ENCODE measurements at places on chromosomes 7 and 10.

GRCh38 chr10:70090951-70091350 lies 38.3 kb downstream of the MACROH2A2 start:
- DNase-seq = no peak

GRCh38 chr7:105098863-105099515 lies 85.0 kb downstream of the KMT2E start:
- no peak for DNase-seq

- DNase-seq = no peak
Observed at GRCh38 chr10:132715776-132716680, 69.9 kb downstream of the NKX6-2 start.

- DNase-seq = no peak
Observed at GRCh38 chr7:14321947-14322346, 332.5 kb upstream of the ETV1 start.

- DNase-seq = no peak
Observed at GRCh38 chr7:118286131-118286530, 61.6 kb downstream of the ANKRD7 start.

GRCh38 chr10:71371750-71372166 lies 25.0 kb upstream of the CDH23 start:
- DNase-seq = no peak

- no peak for DNase-seq
Observed at GRCh38 chr10:115981081-115981480, 291.9 kb downstream of the GFRA1 start.

DNA sequence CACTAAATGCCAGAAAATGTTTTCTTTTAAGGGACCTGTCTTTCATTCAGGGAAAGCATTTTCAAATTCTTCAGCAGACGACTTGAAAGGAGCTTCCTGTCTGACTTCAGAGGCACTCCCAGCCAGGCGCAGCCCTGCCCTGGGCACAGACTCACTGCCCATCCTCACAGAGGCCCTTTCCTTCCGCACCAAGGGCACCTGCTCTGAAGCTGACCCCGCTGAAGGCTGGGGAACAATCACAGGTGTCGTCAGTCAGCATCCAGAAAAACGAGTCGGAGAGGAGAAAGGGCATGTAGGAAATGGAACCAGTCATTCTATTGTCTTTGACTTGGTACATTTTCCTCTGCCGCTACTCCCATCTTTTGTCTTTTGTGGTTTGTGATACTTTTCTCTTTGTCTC lies 125.3 kb upstream of the PARD3 start:
- DNase-seq = no peak

DNA sequence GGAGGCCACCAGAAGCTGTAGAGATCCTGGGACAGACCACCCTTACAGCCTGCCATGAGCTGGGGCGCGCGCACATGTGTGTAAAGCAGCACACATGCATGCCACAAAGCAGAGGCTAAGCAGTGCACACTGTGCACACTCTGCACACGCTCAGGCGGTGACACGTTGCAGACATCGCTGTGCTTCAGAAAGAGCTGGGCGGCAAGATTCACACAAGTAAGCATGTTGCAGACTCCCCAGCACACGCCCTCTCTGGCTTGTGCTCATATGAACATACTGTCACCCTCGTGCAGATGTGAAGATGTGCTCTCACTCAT lies 478.9 kb downstream of the DNAJB6 start:
- no peak for DNase-seq

- no peak for DNase-seq
Observed at GRCh38 chr7:41311301-41311700, 391.6 kb downstream of the INHBA start.

DNA sequence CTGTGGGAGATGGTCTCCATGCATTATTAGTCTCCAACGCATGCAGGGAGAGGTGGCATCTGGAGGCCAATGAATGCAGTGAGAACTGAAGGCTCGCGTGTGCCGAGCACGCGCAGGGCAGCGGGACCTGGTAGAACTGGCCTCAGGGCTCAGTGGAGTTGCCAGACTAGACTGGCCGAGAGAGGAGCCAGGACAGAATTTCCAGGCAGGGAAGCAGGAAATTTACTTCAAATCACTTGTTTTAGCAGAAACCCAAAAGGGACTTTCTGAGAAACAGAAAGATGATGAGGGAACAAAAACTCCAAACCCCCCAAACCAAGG lies 311.0 kb upstream of the IMMP2L start:
- no peak for DNase-seq

DNA sequence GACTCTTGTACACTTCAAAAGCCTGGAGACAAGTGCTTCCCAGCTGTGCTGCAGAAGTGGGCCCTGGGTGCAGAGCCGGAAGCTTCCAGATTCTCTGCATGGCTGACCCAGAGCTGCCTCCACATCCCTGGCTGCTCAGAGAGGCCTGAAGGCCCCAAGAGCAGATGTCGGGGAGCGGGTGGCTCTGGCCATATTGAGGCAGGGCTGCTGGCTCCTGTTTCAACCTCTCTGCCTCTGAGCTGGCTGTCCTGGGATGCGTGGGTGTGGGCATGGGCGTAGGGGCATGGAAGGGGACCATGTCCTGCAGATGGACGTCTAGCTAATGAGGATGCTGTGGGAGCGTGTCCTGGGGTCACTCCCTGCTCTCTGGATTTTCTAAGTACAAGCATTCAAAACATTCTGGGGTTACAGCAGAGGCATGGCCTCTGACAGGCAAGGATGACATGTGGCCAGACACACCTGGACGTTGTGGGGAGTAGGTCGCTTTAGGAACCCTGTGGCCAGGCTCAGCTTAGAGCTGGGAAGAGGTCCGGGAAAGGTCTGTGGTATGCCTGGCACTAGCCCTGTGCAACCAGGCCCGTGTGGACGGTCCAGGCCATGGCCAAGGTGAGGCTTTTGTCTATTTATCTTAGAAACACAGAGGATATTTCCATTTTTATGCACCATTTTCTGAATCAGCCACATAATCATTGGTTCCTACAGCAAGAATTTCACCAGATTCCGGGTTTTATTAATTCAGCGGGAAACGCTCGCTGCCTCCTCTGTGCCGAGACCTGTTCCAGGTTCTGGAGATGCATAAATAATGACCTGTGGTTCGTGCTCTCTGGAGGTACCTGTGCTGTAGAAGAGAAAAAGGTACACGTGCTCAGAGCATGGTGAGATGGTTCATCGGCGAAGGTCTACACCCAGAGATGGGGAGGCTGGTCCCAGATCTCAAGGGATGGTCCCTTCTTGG lies 361.1 kb downstream of the GLRX3 start:
- DNase-seq = no peak

GRCh38 chr10:107379601-107380000 lies 215.1 kb upstream of the SORCS1 start:
- no peak for DNase-seq

- DNase-seq = no peak
Observed at GRCh38 chr7:311796-312195, 21.8 kb downstream of the FOXL3 start.

DNA sequence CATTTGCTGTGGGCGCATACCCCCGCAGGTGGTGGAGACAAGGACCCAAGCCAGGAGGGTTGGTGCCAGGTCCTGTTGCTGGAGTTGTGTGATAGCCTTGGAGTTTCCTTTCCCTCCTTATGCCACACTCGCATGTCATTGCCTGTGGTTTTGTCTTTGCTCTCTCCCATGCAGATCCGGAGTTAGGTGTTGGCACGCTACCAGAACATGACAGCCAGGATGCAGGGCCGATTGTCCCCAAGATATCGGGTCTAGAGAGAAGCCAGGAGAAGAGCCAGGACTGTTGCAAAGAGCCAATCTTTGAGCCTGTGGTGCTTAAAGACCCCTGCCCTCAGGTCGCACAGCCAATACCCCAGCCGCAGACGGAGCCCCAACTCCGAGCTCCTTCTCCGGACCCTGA lies 369.2 kb upstream of the GALNT17 start:
- DNase-seq = no peak

DNA sequence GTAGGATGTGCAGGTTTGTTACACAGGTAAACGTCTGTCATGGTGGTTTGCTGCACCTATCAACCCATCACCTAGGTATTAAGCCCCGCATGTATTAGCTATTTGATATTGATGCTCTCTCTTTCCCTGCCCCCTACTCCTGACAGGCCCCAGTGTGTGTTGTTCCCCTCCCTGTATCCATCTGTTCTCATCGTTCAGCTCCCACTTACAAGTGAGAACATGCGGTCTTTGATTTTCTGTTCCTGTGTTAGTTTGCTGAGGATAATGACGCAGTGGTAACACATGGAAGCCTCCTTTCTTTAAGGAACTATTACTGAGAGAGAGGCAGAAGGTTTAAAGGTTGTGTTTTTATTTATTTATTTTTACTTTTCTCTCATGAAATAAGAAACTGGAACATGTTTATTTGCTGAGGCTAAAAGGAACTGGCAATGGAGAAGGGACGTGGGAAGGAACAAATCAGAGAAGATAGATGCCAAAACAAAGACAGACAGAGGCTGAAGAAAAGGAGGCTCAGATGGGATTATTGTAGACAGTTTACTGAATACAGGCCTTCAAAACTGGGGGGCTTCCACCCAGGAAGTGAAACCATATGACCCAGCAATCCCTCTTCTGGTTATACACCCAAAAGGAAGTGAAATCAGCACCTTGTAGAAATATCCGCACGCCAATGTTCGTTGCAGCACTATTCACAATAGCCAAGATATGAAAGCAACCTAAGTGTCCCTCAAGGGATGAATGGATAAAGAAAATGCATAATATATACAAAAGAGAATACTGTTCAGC lies 556.3 kb downstream of the GRM8 start:
- no peak for DNase-seq

DNA sequence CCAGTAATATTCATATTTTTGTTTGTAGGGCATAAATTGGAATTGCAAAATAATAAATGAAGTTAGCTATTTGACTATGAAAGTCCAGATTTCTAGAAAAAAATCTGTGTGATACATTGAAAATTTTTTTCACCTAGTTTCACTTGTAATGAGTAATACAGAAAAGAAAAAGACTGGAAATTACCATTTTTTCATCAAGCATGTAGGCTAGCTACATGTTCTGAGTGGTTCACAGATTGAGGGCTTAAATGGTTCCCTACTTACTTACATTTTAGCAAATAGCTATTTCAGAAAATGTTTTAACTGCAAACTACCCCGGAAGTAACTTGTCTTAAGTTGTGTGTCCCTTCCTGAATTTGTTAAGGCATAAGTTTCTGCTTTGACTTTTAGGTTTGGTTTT lies 396.0 kb downstream of the PHF14 start:
- DNase-seq = no peak

DNA sequence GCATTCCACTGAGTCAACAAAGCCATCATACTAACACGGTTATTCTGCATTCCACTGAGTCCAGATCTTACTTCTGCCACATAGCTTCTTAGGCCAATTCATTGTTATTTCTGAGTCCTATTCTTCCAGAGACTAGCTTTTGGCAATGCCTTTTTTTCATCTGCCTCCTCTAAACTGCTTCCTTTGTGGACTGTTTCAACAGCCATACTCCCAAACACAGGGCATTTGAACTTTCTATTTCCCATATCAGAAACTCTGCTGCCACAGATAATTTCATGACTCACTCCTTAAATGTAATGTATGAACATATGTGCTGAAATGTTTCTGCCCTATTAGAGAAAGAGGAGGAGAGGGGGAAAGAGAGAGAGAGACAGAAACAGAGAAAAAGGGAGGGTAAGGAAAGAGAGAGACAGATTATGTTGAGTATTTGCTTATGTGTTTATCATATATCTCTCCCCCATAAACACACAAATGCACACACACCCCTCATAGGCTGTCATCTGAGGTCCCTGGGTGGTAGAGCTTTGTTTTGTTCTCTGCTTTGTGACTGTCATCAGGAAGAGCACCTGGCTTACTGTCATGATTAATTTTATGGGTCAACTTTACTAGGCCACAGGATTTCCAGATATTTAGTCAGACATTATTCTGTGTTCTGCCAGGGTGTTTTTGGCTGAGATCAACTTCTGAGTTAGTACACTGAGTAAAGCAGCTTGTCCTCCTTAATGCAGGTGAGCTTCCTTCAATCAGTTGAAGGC lies 308.0 kb upstream of the KCND2 start:
- DNase-seq = no peak

DNA sequence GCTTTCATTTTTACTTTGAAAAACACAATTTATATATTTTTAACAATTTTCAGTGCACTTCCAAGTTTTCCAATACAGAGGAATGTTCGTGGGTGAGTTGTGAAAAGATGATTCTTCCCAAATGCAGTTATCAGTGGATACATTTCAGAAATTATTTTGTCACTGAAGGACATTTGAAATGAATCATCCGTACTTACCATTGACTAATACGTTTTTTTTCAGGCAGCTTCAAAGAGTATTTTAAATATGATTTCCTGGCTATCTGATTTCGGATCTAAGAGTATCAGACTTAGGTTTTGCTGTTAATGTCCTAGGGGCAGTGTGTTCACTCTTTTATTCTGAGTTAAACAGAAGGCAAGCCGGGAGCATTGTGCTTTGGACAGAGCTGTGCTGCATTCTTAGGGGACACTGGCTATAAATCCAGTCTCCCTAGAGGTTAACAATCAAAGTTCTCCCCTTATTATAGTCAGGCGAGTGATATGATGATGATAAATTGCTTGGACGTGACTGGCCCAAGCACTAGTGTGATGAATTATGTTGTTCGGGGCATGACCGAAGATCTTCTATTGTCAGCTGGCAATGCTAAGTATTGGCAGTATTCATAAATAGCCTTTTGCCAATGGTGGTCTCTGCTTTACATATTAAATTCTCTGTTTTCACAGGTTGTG lies 4.5 kb downstream of the PTER start:
- no peak for DNase-seq

- DNase-seq = no peak
Observed at GRCh38 chr7:124856299-124856888, 73.2 kb downstream of the POT1 start.

GRCh38 chr7:92613214-92613613 lies 23.0 kb upstream of the FAM133B start:
- DNase-seq = no peak

DNA sequence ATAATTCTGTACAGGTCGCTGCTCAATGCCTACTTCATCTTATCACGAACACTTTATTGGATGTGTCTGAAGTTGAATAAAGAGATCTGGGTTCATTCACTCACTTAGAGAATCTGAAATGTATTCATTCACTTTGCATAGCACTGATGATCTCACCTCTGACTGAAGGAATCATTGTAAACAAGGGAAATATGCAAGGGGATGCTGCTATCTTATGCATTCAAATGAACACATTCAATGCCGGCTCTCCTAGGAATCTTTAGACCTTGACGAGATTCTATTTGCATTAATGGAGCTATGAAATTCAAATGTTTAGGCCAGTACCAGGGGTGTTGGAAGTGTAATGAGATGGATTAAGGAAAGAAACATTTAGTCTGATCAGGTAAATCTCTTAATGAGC lies 200.6 kb upstream of the COBL start:
- DNase-seq = no peak

DNA sequence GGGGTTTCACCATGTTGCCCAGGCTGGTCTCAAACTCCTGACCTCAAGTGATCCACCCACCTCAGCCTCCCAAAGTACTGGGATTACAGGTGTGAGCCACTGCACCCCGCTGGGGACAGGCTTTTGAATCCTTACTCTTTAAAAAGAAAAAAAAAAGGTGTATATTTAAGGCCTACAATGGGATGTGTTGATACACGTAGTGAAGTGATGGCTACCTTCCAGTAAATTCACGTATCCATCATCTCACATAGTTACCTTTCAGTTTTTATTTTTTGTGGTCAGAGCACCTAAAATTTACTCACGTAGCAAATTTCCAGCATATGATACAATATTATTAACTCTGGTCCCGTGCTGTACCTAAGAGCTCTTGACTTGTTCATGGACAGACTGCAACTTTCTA lies 119.5 kb upstream of the INSYN2A start:
- no peak for DNase-seq
